ENCODE measurements at places on chromosomes 6 and 20. TPM values are rescaled to one million over a fixed set of nuclear protein-coding genes. Genes with fewer than 3 reads are reported as not detected.

OARD1 gene
- total RNA-seq, result 30.2 TPM

GRCh38 chr6:38501931-38502330 is 137.8 kb downstream of the BTBD9 start:
- H3K4me3 ChIP-seq, result no peak overlapping the region
- no peak for DNase-seq
- no peaks in the 10 kb centered on the region for H3K4me1 ChIP-seq
- H3K36me3 ChIP-seq, result no peaks in the 10 kb centered on the region
- no peak overlapping the region for H3K27ac ChIP-seq

DNA sequence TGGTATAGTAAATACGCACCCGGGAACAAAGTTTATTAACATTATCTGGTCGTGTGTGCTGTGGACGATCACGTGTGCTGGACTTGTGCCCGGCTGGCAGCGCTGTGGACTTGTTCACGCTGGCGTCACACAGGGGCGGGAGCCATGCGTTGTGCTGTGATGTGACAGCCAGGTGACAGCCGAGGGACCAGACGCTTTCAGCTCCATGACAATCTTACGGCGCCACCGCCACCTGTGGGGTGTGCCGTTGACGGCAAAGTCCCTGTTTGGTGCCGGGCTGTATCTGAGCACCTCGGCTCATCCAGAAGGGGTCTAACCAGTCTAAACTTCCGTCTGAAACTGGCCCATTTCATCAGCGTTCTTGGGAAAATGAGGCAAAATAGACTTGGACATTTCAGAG is 25.2 kb downstream of the DLL1 start:
- no peaks in the 10 kb centered on the region for H3K36me3 ChIP-seq
- H3K4me1 ChIP-seq, result no peaks in the 10 kb centered on the region
- H3K4me3 ChIP-seq, result no peak overlapping the region
- no peak for DNase-seq

DNA sequence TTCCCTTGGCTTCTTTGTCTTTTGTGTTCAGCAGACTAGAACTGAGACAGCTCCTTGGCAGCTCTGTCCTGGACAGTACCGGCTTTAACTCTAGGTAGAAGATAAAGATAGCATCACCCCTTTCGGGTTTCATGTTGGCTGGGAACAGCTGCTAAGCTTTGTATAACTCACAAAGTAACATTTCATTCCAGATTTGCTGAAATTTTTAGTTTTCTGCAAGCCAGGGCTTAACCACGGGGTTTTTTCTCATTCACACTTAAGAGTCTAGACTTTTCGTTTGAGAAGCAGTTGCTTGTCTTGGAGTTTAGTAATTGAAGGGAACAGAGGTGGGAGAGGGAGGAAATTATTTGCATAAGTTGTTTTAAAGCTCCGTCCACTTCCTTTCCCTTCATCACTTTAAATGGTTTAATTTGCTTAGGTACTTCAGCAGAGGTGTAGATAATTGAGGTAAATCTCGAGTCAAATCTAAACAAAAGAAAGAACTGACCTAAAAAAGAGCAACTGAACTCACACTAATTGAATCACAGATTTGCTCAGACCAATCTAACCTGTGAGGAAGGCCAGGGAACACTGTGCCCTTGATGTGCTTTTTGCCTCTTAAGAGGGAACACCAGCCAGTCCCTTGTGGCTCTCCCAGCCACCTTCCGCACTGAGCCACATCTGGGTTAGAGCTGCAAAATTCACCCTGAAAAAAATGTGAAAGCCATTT is 48.3 kb downstream of the RREB1 start:
- H3K27ac ChIP-seq, result peak overlapping the region; percentile 32
- peaks cover 48% of the 10 kb centered on the region for H3K4me1 ChIP-seq
- H3K36me3 ChIP-seq, result peaks cover 6% of the 10 kb centered on the region
- H3K27me3 ChIP-seq, result no peaks in the 10 kb centered on the region
- no peak overlapping the region for H3K4me3 ChIP-seq

DNA sequence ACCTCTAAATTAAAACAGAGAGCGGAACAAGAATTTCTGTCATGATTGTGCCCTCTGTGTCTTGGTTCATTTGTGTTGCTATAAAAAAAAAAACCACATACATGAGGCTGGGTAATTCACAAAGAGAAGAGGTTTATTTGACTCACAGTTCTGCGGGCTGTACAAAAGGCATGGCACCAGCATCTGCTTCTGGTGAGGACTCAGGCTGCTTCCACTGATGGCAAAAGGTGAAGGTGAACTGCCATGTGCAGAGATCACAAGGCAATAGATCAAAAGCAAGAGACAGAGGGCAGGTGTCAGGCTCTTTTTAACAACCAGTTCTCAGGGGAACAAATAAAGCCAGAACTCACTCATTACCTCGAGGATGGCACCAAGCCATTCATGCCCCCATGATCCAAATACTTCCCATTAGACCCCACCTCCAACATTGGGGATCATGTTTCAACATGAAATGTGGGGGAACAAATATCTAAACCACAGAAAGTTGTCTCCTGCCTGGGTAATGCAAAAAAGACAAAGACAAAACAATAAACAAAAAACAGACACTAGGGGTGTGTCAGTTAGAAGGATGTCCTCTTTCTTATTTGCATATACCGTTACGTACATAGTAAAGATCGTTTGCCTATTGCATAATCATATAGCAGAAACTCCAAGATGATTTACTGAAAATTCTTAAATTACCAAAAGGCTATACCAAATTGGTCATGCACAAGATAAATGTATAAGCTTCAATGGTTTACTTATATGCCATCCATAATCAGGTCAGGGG is 17.0 kb downstream of the SERPINB9 start:
- H3K27ac ChIP-seq, result no peak overlapping the region
- no peaks in the 10 kb centered on the region for H3K27me3 ChIP-seq
- H3K4me3 ChIP-seq, result no peak overlapping the region
- H3K36me3 ChIP-seq, result peaks cover 59% of the 10 kb centered on the region

GRCh38 chr20:55471052-55472006 is 534.0 kb downstream of the CBLN4 start:
- no peak for DNase-seq
- H3K4me3 ChIP-seq, result no peak overlapping the region
- no peak overlapping the region for H3K27ac ChIP-seq

GRCh38 chr20:10249822-10250221 is 31.2 kb downstream of the SNAP25 start:
- no peak overlapping the region for H3K27ac ChIP-seq
- H3K4me1 ChIP-seq, result no peaks in the 10 kb centered on the region
- no peak overlapping the region for H3K4me3 ChIP-seq

GRCh38 chr6:56024931-56025330 is 149.5 kb upstream of the BMP5 start:
- no peaks in the 10 kb centered on the region for H3K36me3 ChIP-seq
- no peak for DNase-seq
- H3K4me1 ChIP-seq, result no peaks in the 10 kb centered on the region
- no peak overlapping the region for H3K4me3 ChIP-seq

GRCh38 chr6:83252719-83253118 is 59.6 kb downstream of the RWDD2A start:
- DNase-seq, result no peak
- no peak overlapping the region for H3K27ac ChIP-seq
- H3K4me3 ChIP-seq, result no peak overlapping the region
- H3K4me1 ChIP-seq, result no peaks in the 10 kb centered on the region

DNA sequence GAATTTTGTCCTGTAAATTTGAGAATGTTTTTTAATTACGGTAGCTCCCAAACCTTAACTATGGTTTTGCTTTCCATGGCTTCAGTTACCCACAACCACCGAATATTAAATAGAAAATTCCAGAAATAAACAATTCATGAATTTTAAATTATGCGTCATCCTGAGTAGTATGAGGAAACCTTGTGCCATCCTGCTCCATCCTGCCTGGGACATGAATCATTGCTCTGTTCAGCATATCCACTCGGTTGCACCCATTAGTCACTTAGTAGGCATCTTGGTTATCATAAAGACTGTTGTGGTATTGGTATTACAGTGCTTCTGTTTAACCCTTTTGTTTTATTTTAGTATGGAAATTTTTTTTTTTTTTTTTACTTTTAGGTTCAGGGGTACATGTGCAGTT is 39.7 kb downstream of the KCNS1 start:
- H3K27ac ChIP-seq, result no peak overlapping the region
- no peak overlapping the region for H3K4me3 ChIP-seq
- H3K36me3 ChIP-seq, result peaks cover 62% of the 10 kb centered on the region
- H3K4me1 ChIP-seq, result peaks cover 39% of the 10 kb centered on the region
- no peak for DNase-seq

All from activated CD8-positive, alpha-beta T cell treated with anti-CD3 and anti-CD28 coated beads, Interleukin-2, amount 10 ng/mL, durations not matched to agents 7 days and 5 days (primary cell).